AG09319 (cell line): ENCODE measurements at places on chromosomes 2 and 18.

DNA sequence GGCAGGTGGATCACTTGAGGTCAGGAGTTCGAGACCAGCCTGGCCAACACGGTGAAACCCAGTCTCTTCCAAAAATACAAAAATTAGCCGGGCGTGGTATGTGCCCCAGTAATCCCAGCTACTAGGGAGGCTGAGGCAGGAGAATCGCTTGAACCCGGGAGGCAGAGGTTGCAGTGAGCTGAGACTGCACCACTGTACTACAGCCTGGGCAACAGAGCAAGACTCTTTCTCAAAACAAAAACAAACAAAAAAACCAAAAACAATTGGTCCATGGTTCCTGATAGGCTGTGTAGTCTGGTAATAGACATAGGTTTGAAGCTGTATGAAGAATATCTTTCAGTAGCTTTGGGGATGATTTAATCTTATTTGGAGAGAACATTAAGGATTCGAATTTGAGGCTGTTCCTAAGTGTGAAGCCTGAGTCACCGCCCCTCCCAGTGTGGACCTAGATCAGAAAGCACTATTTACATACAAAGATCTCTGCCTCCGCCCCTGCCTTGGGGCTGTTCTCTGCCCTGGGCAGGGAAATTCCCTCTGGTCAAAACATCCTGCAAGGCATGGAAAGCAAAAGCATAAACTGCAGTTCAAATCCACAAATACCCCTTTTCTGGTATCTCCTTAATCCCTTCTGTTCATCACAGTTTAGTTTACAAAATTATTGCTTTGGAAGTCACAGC is 52.8 kb upstream of the PMAIP1 start:
- peak; percentile 25 for DNase-seq

GRCh38 chr2:75284345-75284744 is 85.0 kb upstream of the TACR1 start:
- DNase-seq, result no peak

GRCh38 chr18:64693766-64694165 is 544.9 kb upstream of the LINC00305 start:
- DNase-seq, result no peak

DNA sequence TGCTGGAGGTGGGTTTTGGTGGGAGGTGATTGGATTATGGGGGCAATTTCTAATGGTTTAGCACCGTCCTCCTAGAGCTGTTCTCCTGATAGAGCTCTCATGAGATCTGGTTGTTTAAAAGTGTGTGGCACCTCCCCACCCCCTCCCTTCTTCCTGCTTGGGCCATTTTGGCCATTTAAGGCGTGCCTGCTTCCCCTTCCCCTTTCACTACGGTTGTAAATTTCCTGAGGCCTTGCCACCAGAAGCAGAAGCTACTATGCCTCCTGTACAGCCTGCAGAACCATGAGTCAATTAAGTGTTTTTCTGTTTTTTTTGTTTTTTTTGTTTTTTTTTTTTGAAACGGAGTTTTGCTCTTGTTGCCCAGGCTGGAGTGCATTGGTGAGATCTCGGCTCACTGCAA is 335.7 kb upstream of the HS6ST1 start:
- DNase-seq, result no peak

DNA sequence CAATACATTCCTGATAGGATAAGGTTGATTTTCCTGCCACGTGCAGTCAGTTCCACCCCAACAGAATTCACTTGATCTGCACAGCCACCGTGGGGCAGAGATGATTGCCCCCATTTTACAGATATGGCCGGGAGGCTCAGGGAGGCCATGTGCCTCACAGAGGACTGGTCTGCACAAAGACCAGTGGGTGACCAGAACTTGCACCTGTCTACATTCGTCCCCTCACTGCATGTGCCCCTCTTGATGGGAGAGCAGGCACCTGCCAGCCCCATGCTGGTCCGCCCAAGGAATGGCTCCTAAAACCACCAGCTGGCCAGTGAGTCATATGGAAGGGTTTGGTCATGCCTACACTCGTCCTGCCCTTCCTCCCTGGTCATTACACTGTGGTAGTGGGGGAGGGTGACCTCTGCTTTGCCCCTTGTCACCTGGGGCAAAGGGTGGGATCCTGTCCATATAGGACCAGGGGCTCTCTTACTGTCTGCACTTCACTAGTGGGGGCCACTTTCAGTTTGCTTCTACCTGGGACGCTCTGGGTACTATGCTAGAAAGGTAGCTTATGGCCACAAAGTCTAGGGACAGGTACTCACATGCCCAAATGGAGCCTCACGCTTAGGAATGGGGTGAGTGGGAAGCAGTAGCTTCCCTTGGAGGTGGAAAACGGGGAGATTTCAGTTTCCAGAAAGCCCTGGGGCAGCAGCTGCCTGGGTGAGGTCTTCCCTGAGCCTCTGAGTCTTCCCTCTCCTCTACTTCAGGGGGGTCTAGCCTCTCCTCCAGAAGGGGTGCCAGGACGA is 14.7 kb downstream of the RRM2 start:
- DNase-seq, result no peak

- no peak for DNase-seq
Measured at GRCh38 chr2:214881647-214882202, 72.2 kb upstream of the BARD1 start.

GRCh38 chr2:30110773-30111172 is 36.0 kb upstream of the YPEL5 start:
- DNase-seq, result no peak

GRCh38 chr18:7890075-7890474 is 323.0 kb downstream of the PTPRM start:
- no peak for DNase-seq

- no peak for DNase-seq
Measured at GRCh38 chr18:2714140-2714539, 58.6 kb downstream of the SMCHD1 start.

DNA sequence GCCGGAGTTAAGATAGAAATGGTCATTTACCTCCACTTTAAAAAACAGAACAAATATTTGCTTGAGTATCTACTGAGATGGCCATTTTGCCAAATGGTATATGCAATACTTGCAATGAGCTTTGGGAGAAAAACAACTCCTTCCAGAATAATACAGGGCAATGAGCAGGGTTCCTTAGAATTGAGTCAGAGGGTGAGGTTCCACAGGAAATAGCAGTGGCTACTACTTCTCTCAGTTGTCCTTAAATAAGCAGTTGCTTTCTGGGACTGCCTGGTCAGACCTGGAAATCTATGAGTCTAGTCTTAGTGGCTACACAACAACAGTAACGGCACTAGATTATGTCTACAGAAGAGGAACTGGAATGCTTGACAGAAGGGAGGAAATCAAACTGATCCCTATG is 80.9 kb upstream of the CCDC85A start:
- DNase-seq, result no peak

DNA sequence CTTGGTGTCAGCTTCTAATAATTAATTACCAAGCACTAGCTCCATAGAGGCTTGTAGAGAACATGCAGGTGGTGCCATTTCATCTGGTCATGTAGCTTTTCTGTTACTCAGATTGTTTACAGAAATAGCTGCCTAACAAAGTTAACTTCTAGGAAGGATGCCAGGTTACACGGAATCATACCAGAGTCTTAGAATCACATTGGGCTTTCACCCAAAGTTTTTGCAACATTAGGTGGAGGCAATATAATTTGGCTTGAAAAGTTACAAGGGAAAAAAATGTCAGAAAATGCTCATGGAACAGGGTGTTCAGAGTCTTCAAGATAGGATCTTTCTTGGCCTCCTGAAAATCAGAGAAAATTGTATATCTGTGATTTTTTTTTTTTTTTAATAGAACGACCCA is 135.6 kb downstream of the ARHGAP15 start:
- peak; percentile 62 for DNase-seq

GRCh38 chr2:46294176-46294836 is 2.9 kb upstream of the EPAS1 start:
- no peak for DNase-seq

DNA sequence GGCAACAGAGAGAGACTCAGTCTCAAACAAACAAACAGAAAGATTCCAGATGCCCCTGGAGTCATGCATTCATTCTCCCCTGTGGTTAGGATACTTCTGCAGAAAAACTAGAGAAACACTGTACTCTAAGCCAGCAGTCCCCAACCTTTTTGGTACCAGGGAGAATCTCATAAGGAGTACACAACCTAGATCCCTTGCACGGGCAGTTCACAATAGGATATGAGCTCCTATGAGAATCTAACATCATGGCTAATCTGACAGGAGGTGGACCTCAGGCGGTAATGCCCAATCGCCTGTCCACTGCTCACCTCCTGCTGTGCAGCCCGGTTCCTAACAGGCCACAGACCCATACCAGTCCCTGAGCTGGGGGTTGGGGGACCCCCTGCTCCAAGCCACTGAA is 18.3 kb downstream of the PSME4 start:
- DNase-seq, result no peak

DNA sequence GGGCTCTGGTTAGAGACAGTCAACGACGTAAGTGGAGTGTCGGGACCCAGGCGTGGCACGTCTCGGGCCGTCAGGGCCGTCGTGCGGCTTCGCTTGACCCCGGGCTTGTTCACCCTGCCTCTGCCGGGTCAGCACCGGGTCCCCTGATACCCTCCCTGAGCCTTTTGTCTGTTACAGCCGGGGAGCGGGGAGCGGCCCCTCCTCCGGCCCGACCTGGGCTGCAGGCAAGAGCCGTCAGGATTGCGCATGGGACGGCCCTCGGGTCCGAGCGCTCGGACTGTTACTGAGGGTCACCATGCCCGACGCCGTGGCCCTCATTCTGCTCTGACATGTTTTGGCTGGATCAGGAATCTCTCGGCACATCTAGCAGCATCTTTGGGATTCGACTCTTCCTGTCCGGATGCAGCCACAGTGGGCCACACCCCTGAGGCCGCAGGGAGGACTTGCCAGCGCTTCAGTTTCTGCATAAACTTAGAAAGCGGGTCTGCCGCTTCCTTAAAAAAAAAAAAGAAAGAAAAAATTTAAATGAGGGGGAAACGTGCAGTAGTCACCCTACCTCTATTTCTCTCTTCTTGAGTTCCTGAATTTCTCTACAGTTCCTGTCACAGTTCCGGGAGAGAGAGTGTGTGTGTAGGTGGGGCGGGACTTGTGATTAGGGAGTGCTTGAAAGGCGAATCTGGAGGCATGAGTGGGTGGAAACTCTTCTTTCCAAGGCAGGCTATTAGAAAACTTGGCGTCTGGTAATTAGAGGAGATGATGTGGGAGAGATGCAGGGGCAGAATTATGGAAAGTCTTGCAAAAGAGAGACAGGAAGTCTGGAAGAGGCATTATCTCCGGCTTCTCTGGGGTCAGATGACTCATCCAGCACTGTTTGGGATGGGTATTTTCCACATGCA is 909 bp downstream of the TMEM87B start:
- peak; percentile 89 for DNase-seq

DNA sequence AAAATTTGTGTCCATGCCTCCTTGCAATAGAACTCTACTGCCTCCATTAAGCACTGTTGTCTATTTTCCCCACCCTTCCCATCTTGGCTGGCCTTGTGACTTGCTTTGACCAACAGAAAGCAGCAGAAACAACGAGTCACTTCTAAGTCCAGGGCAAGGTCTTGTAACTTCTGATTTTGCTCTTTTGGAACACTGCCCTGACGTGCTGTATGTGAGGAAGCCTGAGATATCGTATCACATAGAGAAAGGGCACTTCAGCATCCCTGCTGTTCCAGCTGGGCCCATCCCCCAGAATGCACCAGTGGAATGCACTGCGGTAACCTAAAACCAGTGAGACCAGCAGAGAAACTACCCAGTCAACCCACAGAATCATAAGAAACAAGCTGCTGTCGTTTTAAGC is 28.1 kb downstream of the NCKAP1 start:
- peak; percentile 10 for DNase-seq

- DNase-seq, result no peak
Measured at GRCh38 chr2:24399434-24400206, 39.3 kb upstream of the ITSN2 start.

DNA sequence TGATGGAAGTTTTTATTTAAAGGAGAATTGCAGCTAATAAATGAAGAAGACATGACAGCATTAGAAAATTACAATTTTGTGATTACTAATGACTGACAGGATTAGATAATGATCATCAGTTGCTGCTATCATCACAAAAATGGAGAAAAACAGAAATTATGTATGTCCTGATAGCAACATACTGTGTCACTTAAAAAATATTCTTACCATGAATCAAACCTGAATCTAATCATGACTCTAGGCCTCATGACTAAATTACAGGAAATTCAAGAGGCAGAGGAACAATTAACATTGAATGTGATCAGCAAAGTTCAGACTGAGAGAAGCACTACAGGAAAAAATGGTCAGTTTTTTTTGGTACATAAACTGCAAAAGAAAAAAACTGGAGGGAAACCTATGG is 147.8 kb downstream of the PMAIP1 start:
- DNase-seq, result no peak

DNA sequence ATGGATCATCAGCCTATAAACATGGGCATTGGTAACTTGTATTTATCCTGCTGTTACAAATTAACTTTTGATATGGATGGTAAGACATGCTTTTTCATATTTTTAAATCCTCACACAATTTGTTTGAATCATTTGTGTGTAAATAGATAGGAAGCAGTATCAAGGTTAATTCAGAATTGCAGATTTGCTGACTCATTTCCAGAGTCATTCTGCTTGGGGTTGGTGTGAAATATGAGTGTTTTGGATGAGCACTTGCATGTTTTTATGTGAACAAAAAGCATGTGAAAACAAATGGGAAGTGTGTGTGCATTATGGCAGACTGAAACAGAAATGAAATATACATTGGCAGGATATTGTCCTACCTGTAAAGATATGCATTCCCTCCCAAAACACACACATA is 11.8 kb downstream of the CCDC85A start:
- DNase-seq, result no peak

DNA sequence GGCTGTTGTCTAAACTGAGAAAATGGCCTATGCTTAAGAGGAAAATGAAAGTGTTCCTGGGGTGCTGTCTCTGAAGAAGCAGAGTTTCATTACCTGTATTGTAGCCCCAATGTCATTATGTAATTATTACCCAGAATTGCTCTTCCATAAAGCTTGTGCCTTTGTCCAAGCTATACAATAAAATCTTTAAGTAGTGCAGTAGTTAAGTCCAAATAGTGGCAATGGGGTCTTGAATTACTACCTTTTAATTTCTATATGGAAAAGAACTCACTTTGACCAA is 13.8 kb upstream of the ALLC start:
- DNase-seq, result no peak

DNA sequence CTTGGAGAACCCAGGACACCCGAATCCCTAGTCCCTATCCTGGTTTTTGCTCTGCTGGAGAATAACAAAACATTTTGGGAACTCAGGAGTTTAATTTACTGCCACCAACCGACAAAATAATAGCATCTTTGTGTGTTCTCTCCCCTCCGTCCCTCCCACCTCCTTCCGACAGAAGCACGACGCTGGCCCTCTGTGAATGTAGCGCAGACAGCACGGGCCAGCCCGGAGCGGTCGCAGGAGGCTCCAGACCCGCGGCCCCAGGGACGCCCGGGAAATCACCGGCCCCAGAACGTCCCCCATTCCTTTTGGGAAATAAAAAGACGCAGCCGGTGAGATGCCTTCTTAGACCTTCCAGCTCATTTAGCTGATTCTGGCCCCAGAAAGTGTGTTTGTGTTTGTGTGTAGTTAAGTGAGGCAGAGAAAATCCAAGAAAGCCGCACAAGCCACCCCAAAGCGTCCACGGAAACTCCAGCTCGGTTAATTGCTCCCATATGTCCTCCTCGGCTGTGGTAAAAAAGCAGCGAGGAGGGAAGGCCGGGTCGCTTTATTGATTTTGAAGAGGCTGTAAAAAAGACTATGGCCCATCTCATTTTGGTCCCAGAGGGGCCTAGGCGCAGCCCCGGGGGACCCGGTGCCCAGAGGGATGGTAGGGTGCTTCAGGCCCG is 577 bp upstream of the TANC1 start:
- peak; percentile 63 for DNase-seq

GRCh38 chr2:65300761-65301711 is 73.4 kb downstream of the ACTR2 start:
- peak; percentile 74 for DNase-seq

GRCh38 chr2:156399224-156399949 is 36.8 kb upstream of the GPD2 start:
- DNase-seq, result peak; percentile 60

- no peak for DNase-seq
Measured at GRCh38 chr2:209696836-209697711, 74.6 kb upstream of the UNC80 start.
